T-helper 1 cell treated with Interleukin-12 subunit alpha and Interleukin-12 subunit beta and Interleukin-4 antibody, amounts not matched to agents 30 ng/mL and 1 ng/mL, for 36 hours (primary cell): ENCODE measurements at places on chromosomes 6 and 20. TPM values are rescaled to one million over a fixed set of nuclear protein-coding genes. Genes with fewer than 3 reads are reported as not detected.

Gene ARFGAP1
- 93.8 and 94.1 TPM in 2 replicates for total RNA-seq

Gene CENPW
- 35.5 and 36.5 TPM in 2 replicates for total RNA-seq

Gene NOTCH4
- total RNA-seq: 0.25 and 0.37 TPM in 2 replicates

Gene SPAG4
- total RNA-seq: 2.6 and 2.9 TPM in 2 replicates

Gene CD83
- 19.1 and 19.9 TPM in 2 replicates for total RNA-seq

Gene KPNA5
- 9.2 and 9.8 TPM in 2 replicates for total RNA-seq

Gene OR12D3
- total RNA-seq: not detected in 2 replicates

Gene RGL2
- total RNA-seq: 45.7 and 46.5 TPM in 2 replicates

Gene IMPG1
- not detected in 2 replicates for total RNA-seq

Gene PPARD
- total RNA-seq: 20.9 and 21.9 TPM in 2 replicates

Gene CCR6
- 0.42 and 0.49 TPM in 2 replicates for total RNA-seq

Gene BCKDHB
- 13.8 and 14.3 TPM in 2 replicates for total RNA-seq

Gene EYS
- not detected in 2 replicates for total RNA-seq

Gene BPI
- total RNA-seq: not detected in 2 replicates

Gene DLK2
- 0.39 TPM in 2 replicates for total RNA-seq

Gene CNR1
- total RNA-seq: not detected in 2 replicates

Gene CST5
- not detected in 2 replicates for total RNA-seq

Gene EMILIN3
- 0.07 and 0.10 TPM in 2 replicates for total RNA-seq

Gene AHCY
- total RNA-seq: 61.3 and 61.6 TPM in 2 replicates

Gene VWA7
- 6.0 and 6.2 TPM in 2 replicates for total RNA-seq

Gene C20orf141
- not detected in 2 replicates for total RNA-seq

Gene KCNQ2
- total RNA-seq: not detected in 2 replicates
